HFFc6 (cell line): ENCODE measurements at places on chromosomes 1 and 21.

DNA sequence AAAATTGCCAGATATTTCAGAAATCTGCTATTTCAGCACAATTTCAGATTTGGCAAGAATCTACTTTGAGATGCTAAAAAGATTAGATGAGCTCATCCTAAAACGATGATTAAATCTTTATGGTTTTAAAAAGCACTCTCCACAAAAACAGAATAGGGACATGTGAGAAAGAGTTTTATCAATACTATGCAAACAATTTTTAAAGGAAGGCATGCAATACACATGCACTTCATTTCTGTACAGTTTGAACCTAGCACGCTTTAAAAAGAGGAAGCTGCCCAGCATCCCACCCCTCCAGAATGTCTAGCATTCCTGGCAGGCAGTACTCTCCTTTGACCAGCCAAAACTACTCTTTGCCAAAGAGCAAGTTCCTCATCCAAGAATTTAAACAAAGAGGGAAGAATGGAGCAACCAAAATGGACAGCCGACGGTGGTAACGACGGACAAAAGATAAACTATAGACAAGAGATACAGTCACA is 1.3 kb downstream of the ARHGAP29 start:
- no peak for DNase-seq

DNA sequence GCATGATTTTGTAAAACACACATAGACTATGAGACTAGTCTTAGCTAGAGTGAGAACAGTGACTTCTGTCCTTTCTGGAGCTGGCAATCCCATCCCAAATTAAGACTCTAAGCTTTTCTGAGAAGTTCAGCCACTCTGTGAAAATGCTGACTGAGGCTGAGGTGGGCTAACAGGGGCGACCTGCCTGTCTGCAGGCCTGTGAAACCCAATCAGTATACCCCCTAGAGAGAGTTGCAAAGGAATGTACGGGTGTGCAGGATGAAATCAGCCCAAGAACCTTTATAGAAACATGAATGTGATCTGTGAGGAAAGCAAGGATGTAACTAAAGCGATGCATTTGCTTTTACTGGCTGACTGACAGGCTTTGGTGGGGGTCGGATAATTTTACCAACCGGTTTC is 16.0 kb upstream of the TBX15 start:
- no peak for DNase-seq

DNA sequence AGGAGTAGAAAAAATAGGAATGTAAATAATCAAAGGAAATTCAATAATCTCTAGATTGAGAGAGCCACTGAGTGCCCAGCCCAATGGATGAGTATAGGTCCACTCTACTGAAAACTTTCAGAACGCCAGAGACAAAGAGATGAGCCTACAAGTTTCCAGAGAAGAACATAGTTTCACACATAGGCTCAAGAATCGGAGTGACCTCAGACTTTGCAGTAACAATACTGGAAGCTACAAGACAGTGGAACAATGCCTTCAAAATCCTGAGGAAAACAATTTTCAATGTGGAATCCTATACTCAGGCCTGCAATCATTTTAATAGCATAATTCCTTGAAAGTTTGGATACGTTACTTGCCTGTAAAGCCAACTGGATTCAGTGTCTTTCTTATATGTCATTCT is 11.0 kb downstream of the GJA4 start:
- DNase-seq: no peak

DNA sequence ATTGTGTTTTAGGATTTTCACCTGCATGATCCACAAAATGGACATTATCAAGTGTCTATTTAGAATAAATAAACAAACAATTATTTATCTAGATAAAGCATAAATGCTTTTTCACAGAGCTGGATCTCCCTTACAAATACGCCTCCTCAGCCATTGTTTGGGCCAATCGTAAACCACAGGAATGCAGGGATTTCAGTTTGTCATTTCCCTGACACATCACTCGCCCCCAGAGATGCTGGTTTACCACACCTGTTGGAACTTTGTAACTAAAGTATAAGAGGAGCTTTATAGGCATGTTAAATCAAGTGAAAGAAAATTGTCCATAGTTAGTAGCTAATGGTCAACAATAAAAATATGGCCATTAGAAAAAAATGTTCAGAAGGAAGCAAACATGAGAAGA is 40.3 kb downstream of the GPR88 start:
- no peak for DNase-seq

DNA sequence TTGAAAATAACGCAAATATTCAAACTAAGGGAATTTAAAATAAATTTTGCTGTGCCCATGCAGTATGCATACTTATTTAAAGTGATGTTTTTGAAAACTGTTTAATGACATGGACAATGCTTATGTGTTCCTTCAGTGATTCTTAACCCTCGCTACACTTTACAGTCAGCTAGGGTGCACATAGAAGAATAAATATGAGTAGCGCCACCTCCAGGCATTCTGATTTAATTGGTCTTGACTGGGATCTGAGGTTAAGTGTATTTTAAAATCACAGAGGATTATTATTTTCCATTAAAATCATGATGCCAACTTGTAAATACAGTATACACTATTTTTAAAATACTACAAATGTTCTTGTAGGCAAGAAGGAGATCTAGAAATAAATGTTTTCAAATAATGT is 373.5 kb upstream of the ADGRL4 start:
- DNase-seq: no peak
